Stimulated activated CD4-positive, alpha-beta T cell treated with anti-CD3 and anti-CD28 coated beads, Interleukin-15, amount 100 ng/mL, for 48 hours (primary cell): ENCODE measurements at places on chromosomes 1 and 21.

GRCh38 chr1:164668491-164669400 is 109.8 kb downstream of the PBX1 start:
- DNase-seq, result no peak

GRCh38 chr1:13737398-13737797 is 37.4 kb downstream of the PRDM2 start:
- DNase-seq, result no peak

- no peak for DNase-seq
Measured at GRCh38 chr21:31957631-31958030, 84.8 kb downstream of the HUNK start.

DNA sequence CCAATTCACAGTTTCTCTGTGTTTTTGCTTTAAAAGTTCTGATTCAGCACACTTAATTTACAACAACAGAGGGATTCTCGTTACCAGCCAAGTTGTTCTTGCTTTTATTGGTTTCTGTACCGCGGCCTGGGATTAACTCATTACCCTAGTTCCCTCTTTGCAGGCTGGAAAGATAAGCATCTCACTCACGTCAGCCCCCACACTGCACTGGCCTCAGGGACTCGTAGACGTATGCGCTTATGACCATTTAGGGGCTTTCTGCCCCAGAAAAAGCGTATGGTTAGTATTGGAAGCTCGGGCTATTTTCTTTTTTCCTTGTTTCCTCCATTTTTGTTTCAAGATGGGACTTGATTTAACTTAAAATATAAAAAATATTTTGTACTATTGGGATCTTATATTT is 76.0 kb downstream of the POFUT2 start:
- no peak for DNase-seq

GRCh38 chr1:28928314-28928941 is 14.1 kb downstream of the EPB41 start:
- no peak for DNase-seq

GRCh38 chr1:247962911-247963588 is 2.0 kb upstream of the OR2AK2 start:
- no peak for DNase-seq

- no peak for DNase-seq
Measured at GRCh38 chr1:162633081-162633762, 958 bp downstream of the DDR2 start.

- peak; percentile 25 for DNase-seq
Measured at GRCh38 chr21:35578831-35579471, 481.4 kb downstream of the SETD4 start.

DNA sequence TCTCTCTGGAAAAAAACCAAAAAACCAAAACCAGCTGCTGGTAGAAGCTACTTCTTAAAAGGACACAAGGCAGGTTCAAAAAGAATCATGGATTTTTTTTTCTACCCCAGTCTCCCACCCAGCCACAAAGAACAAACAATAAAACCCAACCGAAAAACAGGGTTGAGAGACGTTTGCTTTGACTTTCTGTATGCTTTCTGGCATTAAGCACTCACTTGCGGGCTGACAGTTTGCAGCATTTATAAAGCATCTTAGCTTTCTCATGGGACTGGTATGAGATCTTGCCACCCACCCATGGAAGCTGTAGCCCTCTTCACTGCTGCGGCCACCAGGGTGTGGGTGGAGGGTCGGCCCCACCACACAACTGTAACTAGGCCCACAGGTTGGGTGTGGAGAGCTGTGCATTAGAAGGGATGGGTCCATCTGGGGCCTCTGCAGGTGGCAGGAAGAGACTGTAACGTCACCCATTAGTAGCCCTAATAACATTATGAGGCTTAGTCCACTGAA is 165.7 kb downstream of the RHOU start:
- DNase-seq, result no peak
